ENCODE measurements at places on chromosomes 7 and 10.

GRCh38 chr7:48101968-48102367, 12.9 kb downstream of the UPP1 start:
- DNase-seq = peak; percentile 37

GRCh38 chr10:129613377-129613980, 146.4 kb downstream of the MGMT start:
- DNase-seq = no peak

DNA sequence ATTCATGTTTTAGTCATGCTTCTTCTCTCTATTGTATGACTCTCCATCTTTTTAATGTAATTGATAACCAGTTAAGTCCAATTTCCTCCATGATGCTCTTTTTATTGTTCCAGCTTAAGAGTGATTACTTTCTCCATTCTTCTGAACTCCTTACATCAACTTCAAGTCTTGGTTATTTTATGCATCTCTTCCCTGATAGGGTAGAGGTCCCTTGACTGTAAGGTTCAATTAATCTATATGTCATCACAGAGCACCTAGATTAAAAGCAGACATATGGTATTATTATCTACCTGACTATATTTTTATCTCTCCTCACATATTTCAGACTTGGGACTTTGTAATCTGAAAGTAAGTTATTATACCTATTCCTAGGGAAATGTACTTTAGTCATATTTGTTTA, 853.1 kb downstream of the REEP3 start:
- DNase-seq = no peak

- no peak for DNase-seq
Measured at GRCh38 chr7:45183711-45184210, 26.2 kb downstream of the RAMP3 start.

- DNase-seq = peak; percentile 58
Measured at GRCh38 chr10:94361171-94361794, 1.5 kb downstream of the NOC3L start.

DNA sequence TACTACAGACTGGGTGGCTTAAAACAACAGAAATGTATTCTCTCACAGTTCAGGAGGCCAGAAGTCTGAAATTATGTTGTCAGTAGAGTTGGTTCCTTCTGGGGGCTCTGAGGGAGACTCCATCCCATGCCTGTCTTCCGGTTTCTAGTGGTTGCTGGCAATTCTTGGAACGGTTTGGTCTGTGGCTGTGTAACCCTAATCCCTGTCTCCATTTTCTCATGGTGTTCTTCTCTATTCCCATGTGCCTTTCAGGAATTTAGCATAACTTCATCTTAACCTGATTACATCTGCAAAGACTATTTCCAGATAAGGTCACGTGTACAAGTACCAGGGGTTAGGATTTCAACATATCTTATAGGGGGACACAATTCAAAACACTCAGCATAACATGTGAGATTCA, 73.2 kb downstream of the FAM241B start:
- DNase-seq = no peak

- DNase-seq = no peak
Measured at GRCh38 chr10:5959581-5960069, 17.7 kb downstream of the IL15RA start.

DNA sequence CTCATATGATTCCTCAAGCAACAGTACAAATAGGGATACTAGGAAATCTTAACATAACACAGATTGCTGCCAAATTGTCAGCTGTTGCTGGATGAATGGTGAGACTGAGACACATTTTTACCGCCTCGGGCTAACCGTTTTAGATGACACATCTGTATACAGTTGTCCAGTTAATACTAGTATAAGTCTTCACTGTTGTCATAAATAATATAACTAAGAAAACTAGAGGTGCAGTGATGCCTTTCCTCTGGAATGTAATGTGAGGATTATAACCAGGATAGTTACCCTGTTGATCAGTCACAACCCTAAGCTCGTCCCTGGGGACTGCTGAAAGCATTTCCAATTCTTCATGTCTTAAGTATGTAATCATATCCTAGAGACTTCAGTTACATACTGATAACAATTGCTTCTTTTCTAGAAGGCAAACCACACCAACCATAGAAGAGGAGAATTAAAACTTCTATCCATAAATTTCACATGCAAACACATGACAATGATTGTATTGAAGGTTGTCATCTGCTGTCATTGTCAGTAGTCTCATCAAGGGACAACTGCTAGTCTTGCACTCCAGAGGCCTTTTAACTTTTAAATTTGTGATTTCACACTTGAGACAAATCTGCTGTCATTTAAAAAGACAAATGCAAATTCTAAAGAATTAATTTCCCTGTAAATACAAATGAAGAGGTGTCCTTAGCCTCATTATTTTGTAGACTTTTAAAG, 100.4 kb upstream of the SEMA3D start:
- no peak for DNase-seq

DNA sequence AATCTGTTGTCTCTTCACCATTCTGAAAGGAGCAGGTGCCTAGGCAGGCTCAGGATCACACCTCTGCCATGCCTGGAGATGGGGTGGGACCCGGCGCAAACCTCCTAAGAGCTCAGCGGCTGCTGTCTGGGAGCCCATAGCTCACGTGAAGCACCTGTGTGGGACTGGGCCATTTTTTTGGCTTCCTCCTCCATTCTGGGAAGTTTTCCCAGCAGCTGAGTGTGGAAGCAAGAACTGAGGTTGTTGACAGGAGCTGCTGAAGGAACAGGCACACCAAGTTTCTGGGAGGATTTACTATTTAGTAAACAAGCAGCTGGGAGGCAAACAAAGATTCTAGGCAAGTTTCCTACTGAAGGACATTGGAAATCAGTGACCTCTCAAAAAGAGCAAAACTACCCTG, 77.3 kb downstream of the FAM13C start:
- DNase-seq = no peak

DNA sequence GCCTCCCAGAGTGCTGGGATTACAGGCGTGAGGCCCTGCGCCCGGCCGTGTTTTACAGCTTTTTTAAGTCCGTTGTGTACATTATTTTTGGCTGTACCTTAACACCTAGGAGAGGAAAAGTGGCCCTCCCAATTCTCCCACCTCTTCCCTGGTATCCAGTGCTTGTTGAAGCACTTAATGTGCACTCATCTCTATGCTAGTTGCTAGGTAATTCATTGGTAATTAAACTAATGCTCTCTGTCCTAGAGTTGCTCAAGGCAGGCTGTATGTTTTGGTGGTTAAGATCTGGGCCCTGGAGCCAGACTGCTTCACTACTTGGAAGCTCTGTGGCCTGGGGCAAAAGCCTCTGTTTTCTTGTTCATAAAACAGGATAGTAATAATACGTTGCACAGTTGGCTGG, 19.6 kb downstream of the AVPI1 start:
- DNase-seq = no peak

GRCh38 chr10:132010483-132010882, 28.8 kb upstream of the BNIP3 start:
- DNase-seq = no peak

DNA sequence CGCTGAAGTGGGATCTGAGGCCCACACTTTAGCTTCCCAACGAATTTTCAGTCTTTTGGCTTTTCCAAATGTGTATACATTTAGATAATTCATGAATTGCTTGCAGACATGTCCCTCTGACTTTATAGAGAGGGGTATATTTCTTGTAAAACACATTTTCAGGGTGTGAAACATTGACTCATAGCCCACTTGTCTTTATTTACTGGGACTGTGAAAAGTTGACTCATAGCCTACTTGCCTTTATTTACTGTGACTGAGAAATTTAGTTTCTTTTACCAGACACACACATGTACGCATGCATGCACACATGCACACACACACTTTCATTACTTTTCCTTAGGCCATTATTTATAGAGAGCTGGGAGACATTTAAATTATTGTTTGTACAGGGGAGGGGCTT, 79.1 kb downstream of the VTI1A start:
- no peak for DNase-seq
